NCI-H1105 (cell line): ENCODE measurements at places on chromosomes 13 and 19.

DNA sequence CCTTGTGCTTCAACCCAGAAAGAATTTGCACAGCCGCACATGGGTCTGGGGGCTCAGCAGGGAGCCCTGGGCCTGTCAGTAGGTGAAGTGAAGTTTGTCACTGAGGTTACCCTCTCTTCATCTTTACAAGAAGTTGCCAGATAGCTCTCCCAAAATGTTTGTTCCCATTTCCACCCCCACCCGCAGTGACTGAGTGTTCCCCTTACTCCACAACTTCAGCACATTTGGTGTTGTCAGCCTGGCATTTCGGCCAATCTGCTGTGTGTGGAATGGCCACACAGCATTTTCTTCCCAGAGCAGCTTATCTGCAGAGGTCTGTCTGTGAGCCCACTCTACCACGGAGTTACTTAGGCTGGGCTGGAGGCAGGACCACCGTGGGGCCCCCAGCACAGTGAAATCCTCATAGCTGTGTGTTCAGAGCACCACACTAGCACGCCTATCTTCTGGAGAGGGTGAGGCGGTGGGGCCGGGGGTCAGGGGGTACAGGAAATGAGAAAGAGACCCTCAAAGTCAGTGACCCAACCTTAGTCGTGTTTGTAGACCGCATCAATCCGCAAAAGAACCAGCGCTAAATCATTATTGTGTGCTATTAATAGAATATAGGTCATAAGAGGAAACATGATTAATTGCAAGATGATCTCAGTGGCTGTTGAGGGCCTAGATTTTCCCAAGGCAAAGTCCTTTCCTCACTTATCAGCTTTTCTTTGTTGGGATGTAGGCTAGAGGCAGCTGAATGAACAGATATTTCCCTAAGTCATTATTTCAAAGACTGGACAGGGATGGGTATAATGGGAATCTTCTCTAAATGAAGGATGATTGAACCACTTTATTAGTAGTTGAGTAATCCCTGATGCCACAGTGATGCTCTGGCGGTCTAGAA lies 116.0 kb downstream of the SIPA1L3 start:
- DNase-seq, result no peak

DNA sequence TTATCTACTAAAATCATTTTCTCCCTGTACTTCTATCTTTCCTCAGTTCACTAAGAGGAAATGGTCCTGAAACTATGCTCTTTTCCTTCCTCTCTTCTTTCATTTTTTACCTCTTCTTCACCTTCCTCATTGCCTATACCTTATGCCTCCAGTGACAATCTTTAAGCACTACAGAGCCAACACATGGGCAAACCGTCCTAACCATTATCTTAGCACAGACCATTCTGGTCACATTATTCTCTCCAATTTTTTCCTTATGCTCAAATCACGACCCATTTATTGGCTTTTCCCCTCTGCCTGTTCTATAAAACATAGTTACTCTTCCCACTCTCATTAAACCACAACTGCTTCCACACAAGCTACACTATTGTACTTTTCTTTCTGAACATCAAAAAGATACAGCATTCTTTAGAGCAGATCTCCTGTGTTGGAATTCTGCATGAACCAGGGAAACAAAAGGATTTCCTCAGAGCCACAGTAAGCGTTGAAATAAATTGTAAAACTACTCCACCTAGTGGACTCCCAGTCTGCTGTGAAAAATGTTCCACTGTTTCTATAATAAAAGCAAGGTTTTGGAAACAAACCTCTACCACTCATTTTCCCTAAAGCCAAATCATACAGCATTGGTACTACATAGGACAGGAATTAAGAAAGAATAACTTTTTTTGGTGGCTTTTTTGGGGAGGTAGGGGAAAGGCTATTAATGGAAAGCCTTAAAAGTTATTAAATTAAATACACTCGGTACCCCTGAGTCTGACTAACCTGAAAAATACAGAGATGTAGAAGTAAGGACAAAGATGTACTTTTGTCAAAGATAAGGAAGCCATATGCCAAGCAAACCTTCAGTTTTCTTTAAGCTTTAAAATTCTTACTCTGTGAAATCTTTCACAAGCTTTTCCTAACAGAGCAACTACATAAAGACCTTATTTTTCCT lies 19.5 kb downstream of the NUFIP1 start:
- peak; percentile 32 for DNase-seq

DNA sequence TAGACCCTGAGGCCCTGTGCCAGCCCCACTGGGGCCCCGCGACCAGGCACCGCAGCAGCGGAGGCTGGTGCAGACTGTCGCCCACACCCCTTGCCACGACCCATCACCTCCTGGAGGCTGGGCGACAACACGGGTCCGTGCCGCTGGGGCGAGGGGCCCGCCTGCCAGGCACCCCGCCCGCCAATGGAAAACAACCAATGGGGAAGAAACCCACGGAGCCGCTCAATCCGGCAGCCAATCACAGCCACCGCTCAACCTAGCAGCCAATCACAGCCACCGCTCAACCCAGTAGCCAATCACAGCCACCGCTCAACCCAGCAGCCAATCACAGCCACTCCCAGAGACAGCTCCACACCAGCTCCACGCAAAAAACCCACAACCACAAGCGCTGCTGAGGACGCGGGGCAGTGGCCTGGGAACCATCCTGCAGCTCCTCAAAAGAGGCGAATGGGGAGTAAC lies 29.7 kb downstream of the GPX4 start:
- no peak for DNase-seq

GRCh38 chr19:47229676-47230053 lies 1.3 kb downstream of the BBC3 start:
- DNase-seq, result no peak

DNA sequence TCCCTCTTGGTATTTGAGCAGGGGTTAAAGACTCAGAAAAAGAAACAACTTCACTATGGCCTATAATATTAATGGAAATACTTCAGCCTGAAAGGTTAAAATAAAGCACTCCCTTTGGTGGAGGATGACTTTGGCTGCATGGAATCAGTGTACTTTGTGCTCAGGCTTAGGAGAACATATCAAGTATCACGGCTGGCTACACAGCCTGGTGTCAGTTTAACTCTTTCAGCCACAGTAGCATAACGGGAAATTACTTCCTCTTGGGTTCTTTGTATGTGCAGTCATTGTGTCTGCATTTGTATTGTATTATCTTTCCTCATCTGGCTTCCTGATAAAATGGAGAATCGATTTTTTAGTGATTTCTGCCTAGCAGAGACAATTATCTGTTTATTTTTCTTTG lies 239.0 kb downstream of the GGACT start:
- no peak for DNase-seq

DNA sequence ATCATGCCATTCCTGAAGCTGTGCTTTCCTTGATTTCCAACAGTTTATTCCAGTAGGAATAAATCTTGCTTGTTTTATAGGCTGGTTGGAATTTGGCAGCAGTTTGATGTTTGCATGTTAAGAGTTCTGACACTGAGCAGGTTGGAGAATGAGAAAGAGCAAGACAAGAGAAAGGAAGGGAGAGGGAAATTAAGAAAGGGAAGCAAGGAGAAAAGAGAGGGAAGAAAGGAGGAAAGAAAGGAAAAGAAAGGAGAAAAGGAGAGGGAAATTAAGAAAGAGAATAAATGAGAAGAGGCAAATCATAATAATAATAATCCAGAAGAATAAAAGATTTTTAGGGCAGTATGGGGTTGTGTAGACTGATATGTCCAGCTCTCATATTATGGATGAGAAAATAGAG lies 28.4 kb upstream of the UQCRFS1 start:
- no peak for DNase-seq

GRCh38 chr13:98892821-98893220 lies 85.0 kb downstream of the DOCK9 start:
- no peak for DNase-seq

DNA sequence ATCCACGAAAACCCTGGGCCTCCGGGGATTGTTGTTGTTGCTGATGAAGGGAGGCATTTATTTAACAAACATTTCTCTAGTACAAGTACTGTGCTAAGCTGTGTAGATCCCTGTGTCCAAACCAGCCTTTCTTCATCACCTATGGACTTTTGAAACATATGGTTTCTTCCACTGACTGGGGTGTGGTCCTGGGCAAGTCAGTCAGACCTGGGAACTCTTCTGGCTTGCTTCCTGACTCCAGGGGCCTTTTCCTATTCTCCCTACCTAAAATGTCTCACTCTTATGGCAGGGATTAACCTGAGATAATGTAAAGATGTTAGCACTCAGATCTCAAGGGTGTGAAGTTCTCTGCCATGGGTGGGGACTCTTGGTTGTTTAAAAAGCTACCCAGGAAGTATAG lies 46.8 kb downstream of the EFNB2 start:
- no peak for DNase-seq

DNA sequence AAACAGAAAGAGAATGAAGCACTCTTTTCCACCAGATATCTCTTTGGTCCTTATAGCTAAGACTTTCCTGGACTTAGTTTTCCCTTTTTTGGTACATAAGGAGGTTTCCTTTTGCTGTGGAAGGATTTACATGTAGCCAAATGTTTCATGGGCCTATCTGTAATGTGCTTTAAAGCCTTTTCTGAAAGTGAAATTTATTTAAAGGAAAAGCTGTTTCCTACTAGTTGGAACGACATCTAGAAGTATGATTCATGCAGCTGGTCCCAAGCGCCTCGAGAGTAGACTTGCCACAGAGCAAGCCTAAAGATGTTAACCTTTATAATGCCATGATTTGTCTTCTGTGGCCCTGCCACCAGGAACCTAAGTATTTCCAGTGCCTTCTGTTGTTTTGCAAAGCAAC lies 390.3 kb downstream of the DLEU7 start:
- no peak for DNase-seq

GRCh38 chr13:112877066-112877465 lies 91.9 kb upstream of the MCF2L start:
- no peak for DNase-seq

DNA sequence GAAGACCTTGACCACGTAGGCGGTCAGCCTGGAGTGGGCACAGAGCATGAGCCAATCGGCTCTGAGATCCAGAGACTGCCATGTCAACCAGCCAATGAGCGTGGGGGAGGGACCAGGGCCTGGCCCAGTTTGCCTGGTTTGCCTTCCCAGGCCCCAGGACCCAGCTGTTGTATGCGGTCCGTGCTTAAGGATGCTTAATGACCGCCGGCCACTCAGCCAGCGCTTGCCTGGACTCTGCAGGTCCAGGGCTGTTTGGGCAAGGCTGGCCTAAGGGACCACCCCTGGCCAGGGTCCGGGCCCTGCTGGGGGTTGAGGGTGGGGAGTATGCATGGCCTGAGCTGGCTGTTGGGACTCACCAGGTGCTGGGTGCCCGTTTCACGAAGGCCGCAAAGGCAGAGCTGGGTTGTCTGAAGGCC lies 23.1 kb upstream of the TNFSF14 start:
- DNase-seq, result no peak

DNA sequence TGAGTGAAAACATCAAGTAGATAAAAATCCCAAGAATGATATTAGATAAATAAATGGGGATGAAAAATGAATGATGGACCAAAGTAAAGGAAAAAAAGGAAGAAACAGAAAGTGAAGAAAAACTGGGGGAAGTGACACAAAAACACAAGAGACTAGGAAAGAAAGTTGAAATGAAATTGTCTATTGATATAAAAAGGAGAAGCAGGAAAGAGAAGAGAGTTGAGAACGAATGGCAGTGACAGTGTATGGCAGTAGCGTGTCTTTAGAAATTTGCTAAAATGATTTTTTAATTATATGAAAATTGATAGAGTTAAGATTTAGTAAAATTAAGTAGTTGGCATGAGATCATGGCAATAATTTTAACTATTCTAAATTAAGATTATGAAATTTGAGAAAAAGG lies 36.3 kb upstream of the SGCG start:
- no peak for DNase-seq
